ENCODE measurements at places on chromosomes 4 and X. TPM values are rescaled to one million over a fixed set of nuclear protein-coding genes. Genes with fewer than 3 reads are reported as not detected.

GRCh38 chrX:40748977-40749376 lies 13.6 kb upstream of the MED14 start:
- no peak for DNase-seq
- H3K36me3 ChIP-seq = peaks cover 5% of the 10 kb centered on the region
- H3K27ac ChIP-seq = no peak overlapping the region
- H3K4me3 ChIP-seq = no peak overlapping the region

- H3K27ac ChIP-seq = peak overlapping the region; percentile 84
- H3K4me1 ChIP-seq = peaks cover 43% of the 10 kb centered on the region
- H3K36me3 ChIP-seq = no peaks in the 10 kb centered on the region
- DNase-seq = peak; percentile 45
- peak overlapping the region; percentile 67 for H3K4me3 ChIP-seq
Measured at GRCh38 chr4:17276776-17277175, 235.1 kb downstream of the QDPR start.

DNA sequence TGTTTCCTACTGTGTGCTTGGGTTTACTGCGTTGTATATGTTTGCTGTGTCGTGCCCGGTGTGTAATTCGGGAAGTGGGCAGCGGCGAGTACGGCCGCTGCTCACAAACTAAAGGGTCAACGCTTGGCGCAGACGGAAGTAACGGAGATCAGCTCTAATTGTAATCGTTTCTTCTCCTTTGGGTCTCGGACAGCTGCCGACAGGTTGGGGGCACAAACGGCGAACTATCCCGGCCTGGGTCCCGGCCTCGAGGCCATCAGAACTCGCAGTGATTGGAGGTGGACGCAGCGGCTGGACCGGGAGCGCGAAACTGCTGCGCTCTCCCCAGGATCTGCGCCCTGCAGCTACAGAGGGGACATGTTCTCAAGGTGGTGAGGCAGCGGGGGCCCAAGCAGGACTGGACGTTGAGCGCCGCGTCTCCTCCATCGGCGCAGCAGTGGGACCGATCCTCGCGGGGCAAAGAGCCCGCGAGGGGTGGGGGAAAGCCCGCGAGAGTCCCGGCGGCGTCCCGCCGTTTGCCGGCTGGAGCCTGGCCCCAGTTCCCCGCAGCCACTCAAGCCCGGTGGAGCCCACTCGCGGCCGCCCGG lies 516 bp upstream of the ZIC3 start:
- no peaks in the 10 kb centered on the region for H3K4me1 ChIP-seq
- DNase-seq = no peak
- no peak overlapping the region for H3K27ac ChIP-seq
- peaks cover 5% of the 10 kb centered on the region for H3K27me3 ChIP-seq
- no peaks in the 10 kb centered on the region for H3K36me3 ChIP-seq

- H3K36me3 ChIP-seq = peaks cover 4% of the 10 kb centered on the region
- H3K4me1 ChIP-seq = no peaks in the 10 kb centered on the region
- no peak overlapping the region for H3K27ac ChIP-seq
- no peak for DNase-seq
- H3K4me3 ChIP-seq = no peak overlapping the region
Measured at GRCh38 chr4:104571341-104571740, 76.6 kb upstream of the CXXC4 start.

DNA sequence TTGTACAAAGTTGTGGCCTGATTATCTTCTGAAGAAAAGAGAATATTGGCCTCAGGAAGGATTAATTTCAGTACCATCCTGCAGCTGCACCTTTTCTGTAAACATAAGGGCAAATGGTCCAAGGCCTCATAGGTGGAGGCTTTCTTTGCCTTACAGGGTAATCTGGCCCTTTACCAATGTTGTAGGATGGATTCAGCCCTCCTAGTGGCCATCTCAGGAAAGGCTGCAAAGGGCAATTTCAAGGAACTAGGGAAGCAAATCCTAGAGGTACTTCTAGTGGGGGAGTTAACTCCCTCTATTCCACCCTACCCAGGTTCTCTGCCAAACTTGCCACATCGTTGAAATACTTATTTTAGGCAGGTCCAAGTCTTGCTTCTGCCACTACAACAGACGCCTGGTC lies 57.6 kb downstream of the UGT2B11 start:
- H3K4me1 ChIP-seq = no peaks in the 10 kb centered on the region
- no peak overlapping the region for H3K27ac ChIP-seq
- no peaks in the 10 kb centered on the region for H3K27me3 ChIP-seq
- no peak for DNase-seq
- no peaks in the 10 kb centered on the region for H3K36me3 ChIP-seq

Gene CFAP47
- total RNA-seq = not detected

Data from HFFc6 (cell line).